ENCODE measurements at places on chromosomes 5 and 9.

GRCh38 chr9:36140086-36141084 is 3.9 kb downstream of the GLIPR2 start:
- no peak for DNase-seq

DNA sequence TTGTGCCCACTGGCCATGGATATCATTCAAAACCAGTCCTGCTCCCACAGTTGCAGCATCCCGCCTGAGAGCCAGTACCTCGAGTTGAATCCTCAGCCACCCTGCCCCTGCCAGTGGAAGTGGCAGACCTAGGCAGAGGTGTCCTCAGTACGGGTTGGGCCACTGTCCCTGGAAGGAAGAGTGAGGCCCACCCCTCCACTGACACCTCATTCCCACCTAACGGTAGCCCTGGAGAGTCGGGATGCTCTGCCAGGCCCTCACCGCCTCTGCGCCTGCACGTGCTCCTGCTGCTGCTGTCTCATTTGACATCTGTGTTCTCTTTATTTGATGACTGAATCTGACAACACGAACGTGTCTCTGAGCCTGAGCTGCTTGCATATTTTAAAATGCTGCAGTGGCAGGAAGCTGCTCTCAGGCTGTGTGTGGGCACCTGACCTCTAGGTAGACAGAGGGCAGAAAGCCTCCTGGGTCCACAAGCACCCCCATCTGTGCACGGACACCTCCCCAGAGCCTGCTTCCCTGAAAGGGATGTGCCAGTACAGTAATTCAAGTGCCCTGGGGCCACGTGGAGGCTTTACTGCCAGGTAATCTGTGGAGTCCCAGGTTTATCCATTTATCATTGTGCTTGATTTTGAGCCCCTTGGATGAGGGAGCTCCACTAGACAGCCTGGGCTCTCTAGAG is 194.7 kb downstream of the CACNA1B start:
- no peak for DNase-seq

GRCh38 chr5:37849641-37850040 is 9.8 kb upstream of the GDNF start:
- no peak for DNase-seq

DNA sequence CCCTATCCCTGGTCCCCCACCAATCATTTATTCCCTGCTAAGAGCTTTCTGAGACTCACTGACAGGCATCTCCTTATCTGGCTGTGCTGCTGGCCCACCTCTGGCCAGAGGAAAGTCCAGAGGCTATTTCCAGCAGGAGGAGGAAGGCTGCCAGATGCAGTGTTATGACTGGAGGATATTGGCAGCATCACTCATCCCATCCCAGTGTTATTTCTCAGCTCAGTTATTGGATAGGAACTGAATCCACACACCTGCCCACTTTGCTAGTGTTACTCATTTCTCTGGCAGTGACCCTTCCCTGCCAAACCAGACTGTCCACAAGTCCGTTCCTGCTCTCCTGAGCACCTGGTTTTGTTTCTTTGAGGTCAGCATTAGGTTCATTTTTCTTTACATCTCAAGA is 228.2 kb downstream of the GRIA1 start:
- DNase-seq = no peak

DNA sequence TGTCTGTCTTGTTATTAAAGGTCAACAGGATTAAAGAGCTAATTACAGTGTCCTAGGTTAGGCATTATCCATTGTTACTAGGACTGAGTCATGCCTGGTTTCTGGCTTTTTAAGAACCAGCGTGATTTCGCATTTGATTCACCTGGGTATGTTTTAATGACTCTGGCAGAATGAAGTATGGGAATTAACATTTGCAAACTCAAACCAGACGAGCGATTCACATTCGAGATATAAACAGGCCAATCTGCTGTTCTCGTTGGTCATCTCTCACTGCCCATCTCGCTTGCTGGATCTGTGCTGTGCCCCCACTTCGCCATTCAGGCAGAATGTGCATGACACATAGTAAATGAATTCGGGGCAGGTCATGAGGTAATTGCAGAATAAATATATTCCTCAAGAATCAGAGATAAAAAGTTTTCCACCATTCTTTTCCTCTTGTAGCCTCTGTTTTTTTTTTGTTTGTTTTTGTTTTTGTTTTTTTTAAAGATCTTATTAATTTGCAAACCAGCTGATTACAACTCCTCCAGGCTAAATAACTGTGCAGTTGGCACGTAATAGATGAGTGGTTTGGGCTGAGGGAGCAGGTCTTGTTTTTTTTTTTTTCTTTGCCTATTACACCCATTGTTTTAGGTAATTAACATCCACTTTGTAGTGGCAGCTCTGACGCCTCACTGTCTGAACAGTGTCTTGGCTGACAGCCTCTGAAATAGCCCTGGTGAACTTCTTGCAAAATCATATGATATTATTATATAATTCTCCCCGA is 313.5 kb upstream of the MSX2 start:
- no peak for DNase-seq

DNA sequence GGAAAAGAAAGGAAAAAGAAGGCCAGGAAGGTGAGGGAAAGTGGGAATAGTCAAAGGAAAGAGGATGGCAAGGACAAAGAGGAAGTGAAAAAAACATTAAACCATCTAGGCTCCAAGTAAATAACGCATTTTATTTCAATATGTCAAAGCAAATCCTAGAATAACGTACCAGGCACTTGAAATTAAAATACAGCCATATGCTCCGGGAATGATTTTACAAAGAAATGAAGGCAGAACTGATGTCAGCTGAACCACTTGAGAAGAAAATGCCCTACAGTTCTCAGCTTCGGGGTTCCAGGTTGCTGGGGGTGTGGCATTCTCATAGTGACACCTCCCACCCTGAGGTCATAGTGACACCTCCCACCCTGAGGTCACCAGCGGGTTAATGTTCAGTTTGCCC is 281.6 kb downstream of the SEMA5A start:
- DNase-seq = no peak

- DNase-seq = no peak
These were observed 211.5 kb downstream of the PAPPA start for GRCh38 chr9:116365056-116365471.

GRCh38 chr5:37724395-37725125 is 115.3 kb downstream of the GDNF start:
- no peak for DNase-seq

DNA sequence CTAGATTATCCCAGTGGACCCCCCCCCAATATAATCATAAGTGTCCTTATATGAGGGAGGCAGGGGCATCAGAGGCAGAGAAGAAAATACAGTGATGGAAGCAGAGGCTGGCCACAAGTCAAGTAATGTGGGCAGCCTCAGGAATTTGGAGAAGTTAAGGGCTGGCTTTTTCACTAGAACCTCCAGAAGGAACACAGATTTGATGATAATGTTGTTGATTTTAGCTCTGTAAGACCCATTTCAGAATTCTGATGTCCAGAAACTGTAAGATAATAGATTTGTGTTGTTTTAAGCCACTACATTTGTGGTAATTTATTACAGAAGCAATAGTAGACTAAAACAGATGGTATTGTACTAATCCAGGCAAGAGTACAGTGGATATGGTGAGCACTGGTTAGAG is 36.3 kb upstream of the LRRTM2 start:
- no peak for DNase-seq

DNA sequence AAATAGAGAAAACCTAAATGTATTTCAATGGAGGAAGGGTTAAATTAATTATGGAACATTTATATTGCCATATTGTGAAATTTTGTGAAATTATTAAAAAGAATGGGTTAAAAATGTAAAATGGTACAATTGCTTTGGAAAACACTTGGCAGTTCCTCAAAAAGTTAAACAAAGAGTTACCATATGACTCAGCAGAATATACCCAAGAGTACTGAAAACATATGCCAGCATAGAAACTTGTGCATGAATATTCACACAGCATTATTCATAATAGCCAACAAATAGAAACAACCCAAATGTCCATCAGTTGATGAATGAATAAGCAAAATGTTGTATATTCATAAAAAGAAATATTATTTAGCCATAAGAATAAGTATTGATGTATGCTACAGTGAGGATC is 181.0 kb upstream of the MAST4 start:
- DNase-seq = no peak
